GM06990 (cell line): ENCODE measurements at places on chromosomes 5 and 9.
A peak's percentile ranks its signal among the peaks of the same experiment; 100 is the strongest.

DNA sequence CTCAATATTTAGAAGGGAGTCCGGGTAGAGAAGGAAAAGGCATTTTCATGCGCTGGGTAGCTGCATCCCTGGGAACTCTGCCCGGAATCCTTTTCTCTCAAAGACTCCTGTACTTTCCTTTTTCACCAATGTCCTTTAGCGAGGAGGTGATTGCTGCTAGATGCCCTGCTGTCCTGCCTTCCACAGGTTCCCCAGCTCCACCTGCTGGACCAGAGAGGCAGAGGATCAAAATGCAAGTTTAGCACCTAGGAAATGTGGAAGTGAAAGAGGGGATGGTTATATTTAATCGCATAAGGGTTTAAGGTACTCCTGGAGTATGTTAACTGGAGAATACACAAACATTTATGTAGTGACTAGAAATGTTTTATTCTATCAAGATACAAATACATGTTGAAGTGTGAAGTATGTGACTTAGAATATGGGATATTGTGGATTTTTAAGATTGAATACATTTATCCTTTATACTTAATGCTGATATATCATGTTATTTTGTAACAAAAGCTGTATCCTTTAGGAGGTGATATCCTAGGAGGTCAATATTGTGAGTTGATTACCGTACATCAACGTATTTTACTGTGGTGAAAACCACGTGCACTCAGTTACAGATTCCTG, 145.7 kb downstream of the ARHGAP26 start:
- peak; percentile 22 for DNase-seq

GRCh38 chr5:133403741-133404364, 208.5 kb downstream of the FSTL4 start:
- DNase-seq, result no peak

DNA sequence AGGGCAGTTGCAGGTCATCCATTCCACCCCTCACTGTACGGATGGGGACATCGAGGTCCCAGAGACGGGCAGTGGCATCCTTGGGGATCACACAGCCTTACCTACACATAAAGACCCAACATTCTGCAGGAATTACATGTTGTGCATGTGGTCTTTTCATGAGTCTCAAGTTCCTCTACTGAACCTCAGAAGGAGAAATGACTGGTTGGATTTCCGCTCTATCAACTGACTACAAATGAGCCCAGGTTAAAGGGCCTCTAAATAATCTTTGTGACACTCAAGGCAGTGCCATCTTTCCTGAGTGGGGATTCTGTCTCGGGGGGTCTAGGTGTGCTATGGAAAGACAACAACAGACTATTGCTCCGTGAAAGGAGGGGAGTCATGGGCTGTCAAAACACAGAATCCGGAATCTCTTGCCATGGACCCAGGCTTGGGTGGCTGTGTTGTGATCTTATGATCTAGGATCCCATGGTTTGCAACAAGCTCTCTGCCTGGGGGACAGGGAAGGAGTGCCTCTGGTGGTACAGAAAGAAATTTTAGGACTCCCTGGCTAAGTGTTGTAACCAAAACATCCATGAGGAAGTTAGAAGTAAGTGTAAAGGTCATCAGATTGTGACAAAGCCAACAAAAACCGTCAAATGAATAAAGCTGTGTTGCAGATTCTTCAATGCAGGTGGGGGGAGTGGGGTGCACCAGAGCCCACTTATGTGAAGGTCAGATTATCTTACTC, 1.9 kb upstream of the SLC31A2 start:
- DNase-seq, result no peak

GRCh38 chr9:14869671-14870070, 40.6 kb downstream of the FREM1 start:
- DNase-seq, result no peak

- peak; percentile 58 for DNase-seq
These were observed 639 bp downstream of the EHMT1 start for GRCh38 chr9:137619240-137620047.

GRCh38 chr9:70053864-70054263, 10.2 kb downstream of the MAMDC2 start:
- no peak for DNase-seq

GRCh38 chr5:104052558-104053352, 490.2 kb upstream of the NUDT12 start:
- no peak for DNase-seq

DNA sequence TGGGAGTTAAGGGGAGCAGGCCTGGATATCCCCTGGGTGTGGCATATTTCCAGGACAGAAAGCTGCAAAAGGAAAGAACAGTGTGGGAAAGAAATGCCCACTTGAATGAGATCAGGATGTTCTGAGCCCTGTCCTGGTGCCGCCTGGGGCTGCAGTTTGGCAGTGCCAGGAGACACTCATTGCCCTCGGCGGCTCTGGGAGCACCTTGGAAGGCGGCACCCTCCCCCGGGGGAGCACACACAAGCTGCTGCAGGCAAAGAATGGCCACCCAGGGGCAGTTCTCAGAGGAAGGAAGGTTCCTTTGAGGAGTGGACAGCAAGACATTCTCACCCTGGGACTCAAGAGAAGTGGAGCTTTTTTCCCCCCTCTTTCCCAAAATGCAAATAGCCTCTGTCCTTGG, 305.3 kb downstream of the NTRK2 start:
- DNase-seq, result no peak

GRCh38 chr5:136435946-136436543, 70.7 kb upstream of the TRPC7 start:
- DNase-seq, result no peak

DNA sequence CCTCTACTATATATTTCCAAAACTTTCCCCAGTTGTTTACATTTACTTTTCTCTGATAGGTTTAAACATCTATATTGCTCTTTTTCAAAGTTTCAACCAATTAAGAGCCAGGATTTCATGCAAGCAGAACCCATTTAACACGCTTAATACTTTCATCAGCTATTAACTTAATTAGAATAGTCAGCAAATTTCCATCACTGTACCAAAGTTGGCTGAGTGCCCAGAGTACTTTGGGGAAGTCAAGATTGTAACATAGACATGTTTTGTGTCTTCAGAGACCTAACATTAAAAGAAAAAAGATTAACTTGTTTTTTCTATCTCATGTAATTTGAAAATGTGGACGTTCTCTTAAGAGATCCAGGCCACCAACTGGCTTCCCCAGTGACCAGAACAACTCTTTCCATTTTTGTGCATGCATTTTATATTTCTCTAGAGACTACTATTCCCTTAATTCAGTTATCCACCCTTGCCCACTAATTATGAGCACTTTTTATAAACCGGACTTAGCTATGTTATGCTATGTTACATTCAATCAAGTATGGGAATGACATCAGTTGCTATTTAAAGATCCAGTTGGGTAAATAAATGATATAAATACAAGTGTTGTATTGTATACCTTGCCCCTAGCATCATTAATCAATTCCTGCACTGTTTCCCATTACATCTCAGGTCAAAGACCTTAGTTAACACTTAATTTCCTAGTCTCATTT, 478.1 kb upstream of the NMUR2 start:
- DNase-seq, result no peak
